ENCODE measurements at places on chromosomes 12 and 14.

DNA sequence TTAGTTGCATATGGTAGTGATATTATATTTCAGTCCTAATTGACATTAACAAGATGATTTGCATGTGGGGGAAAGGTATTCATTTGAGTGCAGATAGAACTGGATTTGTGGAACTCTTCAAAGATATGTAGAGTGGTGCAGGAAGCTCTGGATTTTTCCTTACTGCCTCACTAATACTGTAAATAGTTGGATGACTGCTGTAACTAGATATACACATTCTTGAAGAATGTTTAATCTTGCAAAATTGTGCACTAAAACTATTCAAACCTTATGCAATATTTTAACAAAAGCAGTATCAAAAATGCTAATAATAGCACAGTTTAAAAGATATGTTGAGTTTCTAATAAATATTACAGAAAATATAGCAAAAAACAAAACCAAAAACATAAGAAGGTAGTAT is 43.1 kb upstream of the ATF7IP start:
- no peak for DNase-seq

- no peak for DNase-seq
These were observed 4.7 kb downstream of the SRRM4 start for GRCh38 chr12:118986050-118986449.

DNA sequence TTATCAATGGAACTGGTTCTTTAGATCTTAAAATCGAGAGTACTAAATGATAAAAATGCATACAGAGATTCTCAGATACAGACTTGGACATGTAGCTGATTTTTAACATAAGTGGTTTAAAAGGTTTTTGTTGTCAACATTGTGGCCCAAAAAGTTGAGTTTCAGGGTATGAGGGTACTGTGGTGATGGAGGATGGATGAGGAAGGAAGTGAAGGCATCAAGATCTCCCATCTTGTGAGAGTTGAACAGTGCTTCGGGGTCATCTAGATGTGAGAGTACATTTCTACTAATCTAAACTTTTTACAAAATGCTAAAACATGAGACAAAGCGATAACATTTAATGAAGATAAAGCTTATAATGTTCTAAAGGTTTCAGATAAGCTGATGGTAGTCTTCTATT is 452.6 kb downstream of the PCNX1 start:
- no peak for DNase-seq

- DNase-seq = no peak
These were observed 198.6 kb upstream of the NOS1 start for GRCh38 chr12:117559978-117560377.

DNA sequence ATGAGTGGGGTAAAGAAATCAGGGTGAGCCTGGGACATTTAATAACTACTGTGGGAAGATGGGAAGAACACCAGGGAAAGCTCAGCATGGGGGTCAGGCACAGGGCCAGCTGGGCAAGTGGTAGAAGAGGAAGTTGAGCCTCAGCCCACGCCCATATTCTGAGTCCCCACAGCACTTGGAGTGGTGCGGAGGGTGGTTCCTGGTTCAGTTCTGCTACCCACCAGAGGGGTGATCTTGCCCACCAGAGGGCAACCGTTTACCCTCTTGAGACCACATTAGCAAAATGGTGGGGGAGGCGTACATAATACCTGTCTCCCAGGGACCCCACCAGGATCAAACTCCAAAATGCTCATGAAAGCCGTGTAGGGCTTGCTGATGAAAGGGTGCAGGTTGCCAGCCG is 16.8 kb upstream of the ANKRD33 start:
- DNase-seq = no peak

- no peak for DNase-seq
These were observed 190.4 kb upstream of the TMPO start for GRCh38 chr12:98325003-98325402.

- DNase-seq = no peak
These were observed 1.1 kb downstream of the SERPINA1 start for GRCh38 chr14:94387051-94388026.
